ENCODE measurements at places on chromosomes 4 and X. TPM values are rescaled to one million over a fixed set of nuclear protein-coding genes. Genes with fewer than 3 reads are reported as not detected.

The VSIG4 gene
- total RNA-seq = not detected

The NHS gene
- 12.5 TPM for total RNA-seq

The RRH gene
- 0.27 TPM for total RNA-seq

The CT55 gene
- total RNA-seq = not detected

The KCNE5 gene
- total RNA-seq = 0.42 TPM

The TMPRSS11A gene
- total RNA-seq = not detected

The PAGE2 gene
- not detected for total RNA-seq

The PIN4 gene
- 6.2 TPM for total RNA-seq

The VCX3A gene
- total RNA-seq = not detected

The CHRDL1 gene
- total RNA-seq = not detected

The CLDN22 gene
- not detected for total RNA-seq

The ADH4 gene
- total RNA-seq = not detected

The NPY1R gene
- total RNA-seq = not detected

The MTNR1A gene
- total RNA-seq = not detected

The SULT1B1 gene
- 0.15 TPM for total RNA-seq

The CISD2 gene
- total RNA-seq = 42.5 TPM

The IL13RA2 gene
- total RNA-seq = not detected

The TRIM60 gene
- total RNA-seq = not detected

The ARSJ gene
- total RNA-seq = not detected

The IL3RA gene
- not detected for total RNA-seq

The PABPC4L gene
- total RNA-seq = not detected

The LDOC1 gene
- total RNA-seq = 0.93 TPM
